Activated CD4-positive, alpha-beta T cell treated with anti-CD3 and anti-CD28 coated beads, Interleukin-2, amount 10 ng/mL, durations not matched to agents 7 days and 5 days (primary cell): ENCODE measurements at places on chromosomes 1 and 21.

- DNase-seq, result no peak
- H3K4me1 ChIP-seq, result no peaks in the 10 kb centered on the region
- no peaks in the 10 kb centered on the region for H3K27me3 ChIP-seq
- H3K27ac ChIP-seq, result no peak overlapping the region
- no peaks in the 10 kb centered on the region for H3K36me3 ChIP-seq
Observed at GRCh38 chr1:177338376-177338775, 167.6 kb downstream of the BRINP2 start.

GRCh38 chr1:226951286-226952117 is 11.4 kb downstream of the COQ8A start:
- no peaks in the 10 kb centered on the region for H3K4me1 ChIP-seq
- no peaks in the 10 kb centered on the region for H3K27me3 ChIP-seq
- peaks cover 4% of the 10 kb centered on the region for H3K36me3 ChIP-seq
- DNase-seq, result no peak
- H3K27ac ChIP-seq, result no peak overlapping the region

GRCh38 chr1:178844436-178844835 is 26.4 kb downstream of the ANGPTL1 start:
- no peaks in the 10 kb centered on the region for H3K4me1 ChIP-seq
- no peaks in the 10 kb centered on the region for H3K27me3 ChIP-seq
- no peak overlapping the region for H3K27ac ChIP-seq
- no peak overlapping the region for H3K4me3 ChIP-seq

GRCh38 chr1:83670909-83671565 is 327.9 kb downstream of the TTLL7 start:
- H3K36me3 ChIP-seq, result no peaks in the 10 kb centered on the region
- no peak for DNase-seq
- H3K4me3 ChIP-seq, result no peak overlapping the region

GRCh38 chr1:188006354-188006753 is 1177.6 kb downstream of the PLA2G4A start:
- H3K27me3 ChIP-seq, result no peaks in the 10 kb centered on the region
- DNase-seq, result no peak
- H3K4me1 ChIP-seq, result no peaks in the 10 kb centered on the region
- H3K27ac ChIP-seq, result no peak overlapping the region
- H3K36me3 ChIP-seq, result no peaks in the 10 kb centered on the region

GRCh38 chr1:237884237-237884636 is 6.5 kb downstream of the ZP4 start:
- no peak overlapping the region for H3K27ac ChIP-seq
- no peak for DNase-seq
- no peak overlapping the region for H3K4me3 ChIP-seq
- H3K27me3 ChIP-seq, result no peaks in the 10 kb centered on the region

- no peak overlapping the region for H3K4me3 ChIP-seq
- peaks cover 29% of the 10 kb centered on the region for H3K27me3 ChIP-seq
- H3K27ac ChIP-seq, result no peak overlapping the region
- peaks cover 14% of the 10 kb centered on the region for H3K36me3 ChIP-seq
- DNase-seq, result no peak
Observed at GRCh38 chr1:227556288-227556687, 7.1 kb upstream of the ZNF678 start.
